ENCODE measurements at places on chromosomes 11 and 22.

- DNase-seq, result no peak
Observed at GRCh38 chr22:24189249-24190158, 8.2 kb downstream of the SUSD2 start.

GRCh38 chr11:14906578-14906977 is 14.5 kb upstream of the CYP2R1 start:
- DNase-seq, result no peak

DNA sequence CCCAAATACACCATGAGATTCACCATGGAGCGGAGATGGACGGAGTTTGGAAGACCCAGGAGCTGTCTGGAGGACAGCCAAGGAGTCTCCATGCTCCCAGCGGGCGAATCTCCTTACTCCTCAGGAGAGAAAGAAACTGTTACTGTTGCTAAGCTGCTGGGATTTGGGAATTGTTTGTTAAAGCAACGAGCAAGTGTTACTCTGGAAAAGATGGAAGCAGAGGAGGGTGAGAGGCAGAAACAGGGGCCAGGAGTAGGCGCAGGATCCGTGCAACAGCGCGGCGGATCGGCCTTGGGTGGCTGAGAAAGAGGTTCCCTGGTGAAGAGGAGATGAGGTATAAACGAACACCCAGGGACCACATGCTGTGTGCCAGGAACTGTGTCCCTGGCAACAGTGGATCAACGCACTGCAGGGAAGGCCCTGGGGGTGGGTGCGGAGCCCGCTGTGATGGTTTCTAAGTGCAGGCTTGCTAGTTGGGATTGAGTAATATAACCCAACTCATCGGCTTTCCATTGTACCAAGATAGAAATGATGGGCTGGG is 1436.4 kb downstream of the BRD1 start:
- DNase-seq, result no peak

- DNase-seq, result no peak
Observed at GRCh38 chr11:76823481-76824028, 37.2 kb upstream of the ACER3 start.

DNA sequence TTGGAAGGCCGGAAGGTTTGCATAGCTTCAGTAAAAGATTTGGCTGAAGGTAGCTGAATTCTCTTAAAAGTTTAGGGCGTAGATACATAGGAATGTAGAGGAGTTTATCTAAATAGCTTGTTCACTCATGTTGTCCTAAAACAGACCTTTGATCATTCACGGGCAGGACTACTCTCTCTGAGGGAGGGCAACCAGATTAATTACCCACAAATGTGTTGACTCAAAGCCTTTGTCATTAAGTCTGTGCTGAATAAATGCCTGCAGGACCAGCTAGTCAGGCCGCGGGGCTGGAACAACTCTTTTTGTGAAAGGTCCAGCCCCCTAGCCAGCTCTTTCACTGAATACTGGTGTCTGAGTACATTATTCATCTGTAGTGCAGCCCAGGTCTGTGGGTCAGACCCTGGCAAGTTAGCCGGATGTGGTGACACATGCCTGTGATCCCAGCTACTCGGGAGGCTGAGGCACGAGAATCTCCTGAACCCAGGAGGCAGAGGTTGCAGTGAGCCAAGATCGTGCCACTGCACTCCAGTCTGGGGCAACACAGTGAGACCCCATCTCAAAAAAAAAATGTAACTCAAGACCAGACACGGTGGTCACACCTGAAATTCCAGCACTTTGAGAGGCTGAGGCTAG is 2.8 kb upstream of the FADD start:
- no peak for DNase-seq

DNA sequence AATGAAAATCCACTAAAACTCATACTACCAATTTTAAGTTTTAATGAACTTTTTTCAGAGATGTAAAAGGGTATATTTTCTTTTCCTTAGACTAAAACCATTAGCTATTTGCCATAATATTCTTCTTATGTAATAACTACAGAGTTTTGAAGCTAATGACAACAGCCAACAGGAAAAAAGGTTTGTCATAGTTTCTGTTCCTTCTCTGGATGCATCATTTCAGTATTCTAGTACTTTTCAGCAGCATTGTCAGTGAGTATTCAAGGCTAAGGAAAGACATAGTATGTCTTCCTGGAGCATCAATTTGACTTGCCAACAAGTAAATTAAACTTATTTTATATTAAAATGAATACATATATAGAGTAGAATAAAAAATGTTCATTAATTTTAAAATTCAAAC is 166.0 kb downstream of the METTL15 start:
- DNase-seq, result no peak

GRCh38 chr11:123176785-123177184 is 18.3 kb downstream of the CLMP start:
- no peak for DNase-seq

DNA sequence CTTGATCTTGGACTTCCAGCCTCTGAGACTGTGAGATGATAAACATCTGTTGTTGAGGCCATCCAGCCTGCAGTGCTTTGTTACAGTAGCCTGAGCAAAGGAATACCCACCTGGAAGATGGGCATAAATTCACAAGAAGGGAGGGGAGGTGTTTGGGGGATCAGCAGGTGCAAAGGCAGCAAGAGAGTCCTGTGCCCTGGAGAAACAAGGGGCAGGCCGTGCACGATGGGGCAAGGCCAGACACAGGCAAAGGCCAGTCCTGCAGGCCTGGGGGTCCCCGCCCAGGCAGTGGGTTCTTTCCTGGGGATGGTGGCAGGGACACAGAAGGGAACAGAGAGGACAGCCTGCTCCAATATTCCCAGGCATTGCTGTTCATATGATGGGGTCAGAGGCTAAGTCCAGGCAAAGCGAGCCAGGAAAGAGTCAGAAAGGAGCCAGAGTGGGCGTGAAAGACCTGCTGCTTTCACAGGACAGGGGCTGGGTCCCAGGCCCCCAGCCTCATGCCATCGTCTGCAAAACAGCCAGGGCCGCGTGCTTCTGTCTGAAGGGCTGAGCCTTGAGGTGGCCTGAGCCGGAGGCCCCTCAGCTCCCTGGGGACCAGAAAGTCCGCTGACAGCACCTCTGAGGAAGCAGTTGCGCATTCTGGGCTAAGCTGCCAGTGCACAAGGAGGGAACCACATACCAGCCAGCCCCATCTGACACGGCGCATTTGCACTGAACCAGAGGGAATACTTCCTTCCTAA is 48.8 kb downstream of the MYEOV start:
- DNase-seq, result no peak

GRCh38 chr11:132056689-132057088 is 686.3 kb downstream of the NTM start:
- no peak for DNase-seq

- no peak for DNase-seq
Observed at GRCh38 chr11:108796551-108796950, 131.7 kb downstream of the DDX10 start.

DNA sequence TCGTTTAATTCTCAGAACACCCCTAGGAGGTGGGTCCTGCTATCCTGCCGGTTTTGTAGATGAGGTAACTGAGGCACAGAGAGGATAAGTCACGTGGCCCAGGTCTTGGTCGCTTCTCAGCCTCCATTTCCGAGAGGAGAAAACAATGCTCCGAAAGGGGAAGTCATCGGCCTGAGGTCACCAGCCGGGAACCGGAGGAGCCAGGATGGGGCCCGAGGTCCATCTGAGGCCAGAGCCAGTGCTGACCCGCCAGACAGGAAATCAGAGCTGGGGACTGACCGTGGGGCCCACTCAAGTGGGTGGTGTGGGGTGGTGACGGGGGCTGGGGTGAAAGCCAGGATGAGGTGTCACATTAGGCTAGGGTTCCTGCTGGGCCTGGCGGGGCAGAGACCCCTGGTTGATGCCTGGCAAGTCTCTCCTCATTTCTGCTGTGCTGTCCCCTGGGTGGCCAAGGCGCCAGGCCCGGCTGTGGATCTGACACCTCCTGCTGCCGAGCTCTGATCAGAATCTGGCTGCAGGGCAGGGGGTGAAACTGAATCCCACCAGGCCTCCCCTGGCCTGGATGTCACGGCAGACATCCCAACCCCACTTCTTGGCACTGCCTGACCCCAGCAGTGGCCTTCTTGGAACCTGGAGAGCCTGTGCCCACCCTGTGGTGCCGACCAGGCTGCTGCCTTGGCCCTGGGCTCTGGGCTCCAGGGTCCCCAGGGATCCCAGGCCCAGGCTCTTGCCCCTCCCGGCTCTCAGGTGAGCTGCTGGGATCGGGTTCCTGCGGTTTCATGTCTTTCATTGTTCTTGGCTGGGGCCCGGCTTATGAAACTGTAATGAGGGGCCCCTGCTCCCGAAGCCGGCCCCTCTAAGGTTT is 12.0 kb downstream of the TRIOBP start:
- DNase-seq, result no peak

DNA sequence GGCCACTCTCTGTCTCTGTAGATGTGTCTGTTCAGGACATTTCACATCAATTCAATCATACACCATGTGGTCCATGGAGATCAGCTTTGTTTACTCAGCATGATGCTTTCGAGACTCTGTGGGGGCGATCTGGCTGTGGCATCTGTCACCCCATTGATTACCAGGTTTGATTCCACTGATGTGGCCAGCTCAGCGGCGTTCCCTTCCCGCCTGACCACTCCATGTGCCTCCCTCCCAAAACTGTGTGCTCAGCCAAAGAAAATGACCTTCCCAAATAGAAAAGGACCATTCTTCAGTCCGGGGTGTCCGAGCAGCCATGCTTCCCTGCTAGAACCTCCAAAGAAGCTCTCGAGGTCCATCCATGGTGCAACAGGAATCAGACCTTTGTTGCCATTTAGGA is 89.1 kb downstream of the BRD1 start:
- DNase-seq, result no peak

DNA sequence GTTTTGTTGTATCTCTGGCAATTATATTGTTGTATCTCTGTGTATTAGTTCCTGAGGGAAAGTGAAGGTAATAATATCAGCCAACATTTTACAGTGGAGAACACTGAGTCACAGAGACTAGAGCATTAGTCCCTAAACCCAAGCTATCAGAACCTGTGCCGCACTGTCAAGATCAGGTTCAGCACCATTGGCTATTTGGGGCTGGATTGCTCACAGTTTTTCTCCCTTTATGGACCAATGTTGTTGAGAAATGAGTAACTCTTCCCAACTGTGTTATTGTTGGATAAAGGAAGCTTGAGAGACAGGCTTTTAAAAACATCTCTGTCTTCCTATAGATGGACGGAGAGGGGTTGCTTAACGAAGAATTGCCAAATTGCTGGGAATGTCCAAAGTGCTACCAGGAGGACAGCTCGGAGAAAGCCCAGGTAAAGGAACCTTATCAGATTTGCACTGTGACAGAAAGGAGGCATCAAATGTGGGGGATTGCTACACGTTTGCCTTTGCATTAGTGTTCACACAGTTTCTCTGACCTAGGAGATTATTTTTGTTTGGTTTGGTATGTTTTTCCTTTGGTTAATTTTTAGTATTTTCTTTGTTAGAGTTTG is 18.2 kb upstream of the GRK2 start:
- no peak for DNase-seq
